ENCODE measurements at places on chromosomes 6 and 20.
A peak's percentile ranks its signal among the peaks of the same experiment; 100 is the strongest.

- no peak for DNase-seq
These were observed 171.6 kb downstream of the UBE3D start for GRCh38 chr6:82893889-82894652.

DNA sequence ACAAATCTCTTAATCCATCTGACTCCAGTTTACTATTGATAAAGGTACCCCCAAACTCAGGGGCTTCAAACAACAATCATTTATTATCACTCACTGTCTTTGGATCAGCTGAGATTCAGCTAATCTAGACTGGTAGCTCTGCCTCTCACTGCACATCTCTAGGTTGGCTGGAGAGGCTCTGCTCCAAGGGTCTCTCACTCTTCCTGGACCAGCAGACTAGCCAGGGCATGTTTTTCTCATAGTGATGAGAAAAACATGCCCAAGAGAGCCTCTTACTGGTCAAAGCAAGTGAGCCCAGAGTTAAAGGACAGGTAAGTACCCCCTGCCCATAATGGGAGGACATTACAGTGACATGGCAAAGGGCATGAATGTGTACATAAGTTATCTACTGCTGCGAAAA, 115.1 kb upstream of the BEND3 start:
- DNase-seq, result no peak

- DNase-seq, result no peak
These were observed 23.8 kb upstream of the BCAS1 start for GRCh38 chr20:54094268-54094580.

DNA sequence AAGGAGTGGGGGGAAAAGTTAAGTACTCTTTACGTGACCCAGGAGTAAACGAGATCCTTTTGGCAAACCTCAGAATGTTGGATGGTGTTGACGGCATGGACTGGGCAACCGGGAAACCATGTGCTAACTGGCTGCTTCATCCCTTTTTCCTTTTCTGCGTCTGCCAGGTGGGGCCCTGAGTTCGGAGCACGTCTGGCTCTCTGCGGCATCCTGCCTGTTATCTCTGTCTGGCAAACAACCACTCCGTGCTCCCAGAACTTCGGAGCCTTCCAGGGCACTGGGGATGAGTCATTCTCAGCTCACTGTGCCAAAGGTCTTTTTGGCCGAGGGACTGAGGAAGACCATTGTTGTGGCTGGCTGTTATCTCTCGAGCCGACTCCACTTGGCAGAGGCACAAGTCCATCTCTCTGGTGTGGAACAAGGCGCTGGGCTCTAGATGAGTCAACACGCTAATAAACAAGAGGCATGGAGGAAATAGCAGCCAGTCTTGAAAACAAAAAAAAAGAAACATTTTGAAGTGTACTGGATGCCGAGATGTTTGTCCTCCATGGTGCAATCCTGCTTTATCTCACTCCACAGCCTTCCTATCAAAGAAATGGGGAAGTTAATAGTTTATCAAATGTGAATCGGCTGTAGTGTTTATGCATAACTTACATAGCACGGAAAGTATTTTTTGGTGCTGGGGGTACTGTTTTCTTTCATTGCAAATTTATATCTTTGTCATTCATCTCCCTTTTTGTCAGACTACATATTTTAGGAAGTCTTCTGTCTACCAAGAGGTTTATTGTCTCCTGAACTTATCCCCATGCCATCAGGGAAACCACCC, 64.6 kb upstream of the TXNDC5 start:
- DNase-seq, result no peak

GRCh38 chr6:155599561-155599960, 143.9 kb upstream of the NOX3 start:
- no peak for DNase-seq

- peak; percentile 52 for DNase-seq
These were observed 5.8 kb downstream of the C6orf132 start for GRCh38 chr6:42136508-42137193.

DNA sequence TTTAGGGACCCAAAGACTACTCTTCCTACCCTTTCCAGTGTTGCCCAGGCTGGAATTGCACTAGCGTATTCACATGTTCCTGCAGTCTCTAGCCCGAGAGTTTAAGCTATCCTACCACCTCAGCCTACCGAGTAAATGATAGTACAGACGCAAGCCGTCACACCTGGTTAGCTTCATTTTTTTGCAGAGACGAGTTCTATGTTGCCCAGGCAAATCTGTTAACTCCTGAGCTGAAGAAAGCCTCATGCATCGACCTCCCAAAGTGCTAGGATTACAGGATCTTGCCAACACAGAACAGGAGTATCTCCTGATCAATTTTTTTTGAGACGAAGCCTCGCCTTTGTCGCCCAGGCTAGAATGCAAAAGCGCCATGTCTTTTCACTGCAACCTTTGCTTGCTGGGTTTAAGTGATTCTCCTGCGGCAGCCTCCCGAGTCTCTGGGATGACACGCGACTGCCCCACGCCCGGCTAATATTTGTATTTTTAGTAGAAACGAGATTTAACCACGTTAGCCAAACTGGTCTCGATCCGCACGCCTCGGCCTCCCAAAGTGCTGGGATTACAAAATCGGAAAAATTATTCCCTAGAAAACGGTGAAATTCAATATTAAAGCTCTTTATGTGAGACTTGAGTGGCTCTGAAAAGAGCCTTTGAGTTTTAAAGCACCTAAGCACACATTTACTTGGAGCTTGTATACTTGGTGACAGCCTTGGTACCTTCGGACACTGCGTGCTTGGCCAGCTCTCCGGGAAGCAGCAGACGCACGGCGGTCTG, 128.5 kb downstream of the HFE start:
- DNase-seq, result peak; percentile 50

DNA sequence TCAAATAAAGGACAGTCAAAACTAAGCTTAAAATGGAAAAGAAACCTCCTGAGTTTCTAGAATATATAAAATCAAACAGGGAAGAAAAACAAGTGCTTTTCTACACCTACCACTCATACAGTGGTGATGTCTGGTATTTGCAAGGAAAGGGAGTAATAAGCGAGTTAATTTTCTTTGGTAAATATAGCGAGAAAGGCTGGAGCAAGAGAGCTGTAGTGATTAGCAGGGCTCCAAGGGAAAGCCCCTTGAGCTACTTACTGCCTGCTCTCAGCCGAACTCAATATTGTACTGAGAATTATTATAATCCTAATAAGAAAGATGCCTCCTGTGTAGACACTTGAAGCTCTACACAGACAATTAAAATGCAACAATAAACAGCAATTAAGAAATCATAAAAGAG, 296.3 kb downstream of the LAMA2 start:
- no peak for DNase-seq

DNA sequence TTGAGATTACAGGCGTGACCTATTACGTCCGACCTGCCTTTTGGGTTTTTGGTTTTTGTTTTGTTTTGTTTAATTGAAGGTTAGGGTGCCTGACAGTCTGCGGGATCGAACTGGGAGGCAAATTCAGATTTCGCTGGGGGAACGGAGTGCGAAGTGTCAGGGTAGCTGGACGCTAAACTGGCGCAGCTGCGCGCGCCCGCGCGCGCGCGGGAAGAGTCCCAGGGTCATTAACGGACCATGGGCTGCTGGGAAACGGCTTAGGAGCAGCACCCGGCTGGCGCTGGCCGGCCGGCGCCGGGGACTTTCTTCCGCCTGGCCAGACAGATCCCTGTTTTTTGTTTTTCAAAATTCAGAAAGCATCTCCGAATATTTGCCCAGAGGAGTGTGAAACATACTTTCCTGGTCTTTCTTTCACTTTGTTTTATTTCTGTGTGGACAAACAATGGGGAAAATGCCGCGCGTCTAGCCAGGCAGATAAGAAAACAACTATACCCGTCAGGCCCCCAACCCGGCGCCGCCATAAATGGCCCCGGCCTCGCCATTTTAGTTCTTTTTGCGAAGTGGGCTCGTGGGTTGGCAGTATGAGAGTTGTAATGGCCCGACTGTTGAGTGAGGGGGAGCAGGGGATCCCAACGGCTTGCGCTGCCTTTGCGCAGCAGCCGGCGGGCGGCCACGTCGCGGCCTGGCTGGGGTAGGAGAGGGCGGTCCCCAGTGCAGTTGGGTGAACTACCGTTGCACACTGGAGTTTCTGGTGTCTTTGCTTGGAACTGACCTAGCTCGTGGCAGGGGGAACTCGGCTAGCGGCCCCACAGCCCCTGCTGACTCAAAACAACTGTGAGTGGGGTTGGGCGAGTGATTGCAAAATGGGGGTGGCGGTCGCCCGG, 7.1 kb downstream of the HSPA1B start:
- peak; percentile 83 for DNase-seq

GRCh38 chr6:167717455-167717854, 109.3 kb upstream of the AFDN start:
- DNase-seq, result no peak

DNA sequence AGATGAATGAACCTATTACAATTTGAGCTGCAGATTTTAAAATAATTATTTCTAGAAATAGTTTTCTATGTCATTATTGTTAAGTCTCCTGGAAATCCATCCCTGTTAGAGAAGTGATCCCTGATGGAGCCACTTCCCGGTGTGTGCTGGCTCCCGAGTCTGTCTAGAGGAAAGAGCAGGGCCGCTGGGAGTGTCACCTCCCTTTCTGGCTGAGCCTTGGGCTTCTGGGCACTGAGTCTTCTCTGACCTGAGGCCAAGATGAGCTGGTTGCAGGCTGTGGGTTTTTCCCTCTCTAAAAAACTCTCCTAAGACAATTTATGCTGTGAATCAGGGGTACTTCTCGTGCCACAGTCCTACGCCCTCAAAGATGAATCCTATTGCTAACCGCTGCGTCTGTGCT, 28.8 kb upstream of the TCFL5 start:
- DNase-seq, result no peak

DNA sequence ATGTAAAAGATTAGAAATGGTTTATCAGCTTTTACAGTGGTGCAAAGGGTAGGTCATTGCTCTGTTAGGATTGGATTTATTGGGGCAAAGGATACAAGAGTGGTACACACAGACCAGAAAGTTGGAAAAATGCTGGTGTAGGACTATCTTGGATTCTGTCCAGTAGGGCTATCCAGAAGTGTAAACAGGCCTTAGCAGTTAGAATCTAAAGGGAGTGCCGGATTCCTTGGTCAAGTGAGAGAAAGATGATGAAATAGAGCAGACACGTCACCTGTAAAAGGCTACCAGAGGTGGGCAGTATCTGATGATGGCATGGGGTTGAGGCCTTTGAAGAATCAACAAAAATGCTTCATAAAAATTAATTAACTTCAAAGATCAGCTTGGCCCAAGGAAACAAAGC, 975.9 kb downstream of the KIF16B start:
- DNase-seq, result no peak

DNA sequence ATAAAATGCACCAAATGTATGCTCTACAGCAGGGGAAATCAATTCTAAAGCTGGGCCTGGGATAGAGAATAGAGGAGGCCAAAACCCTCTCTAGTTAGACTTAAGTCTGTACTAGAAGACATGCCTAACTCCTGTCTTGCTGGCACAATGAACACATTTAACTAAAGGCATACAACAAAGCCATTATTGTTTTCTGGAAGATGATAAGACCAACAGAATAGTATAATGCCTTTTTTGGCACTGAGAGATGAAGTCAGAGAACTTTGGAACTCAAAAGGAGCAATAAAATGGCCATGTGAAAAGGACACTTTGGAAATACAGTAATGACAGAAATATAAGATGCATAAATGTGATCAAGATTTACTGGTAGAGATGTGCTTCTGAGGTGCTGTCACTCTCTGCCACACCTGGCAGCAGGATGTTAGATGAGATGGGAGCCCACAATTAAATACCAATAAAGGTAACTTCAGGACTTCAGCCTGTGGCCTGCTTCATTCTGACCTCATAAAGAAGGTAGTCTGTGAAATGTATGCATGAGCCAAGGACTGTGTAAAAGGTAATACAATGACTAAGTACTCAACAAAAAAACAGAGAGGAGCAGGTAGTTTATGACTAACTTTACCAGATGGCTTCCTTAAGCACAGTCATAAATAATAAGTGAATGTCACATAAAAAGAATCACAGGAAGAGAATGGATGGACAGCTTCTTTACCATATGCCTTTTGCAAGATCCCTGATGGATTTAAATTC, 333.4 kb downstream of the BCKDHB start:
- DNase-seq, result no peak

GRCh38 chr20:11305406-11305805, 612.3 kb upstream of the BTBD3 start:
- no peak for DNase-seq

- DNase-seq, result no peak
These were observed 66.9 kb downstream of the ZBTB2 start for GRCh38 chr6:151324488-151324825.

DNA sequence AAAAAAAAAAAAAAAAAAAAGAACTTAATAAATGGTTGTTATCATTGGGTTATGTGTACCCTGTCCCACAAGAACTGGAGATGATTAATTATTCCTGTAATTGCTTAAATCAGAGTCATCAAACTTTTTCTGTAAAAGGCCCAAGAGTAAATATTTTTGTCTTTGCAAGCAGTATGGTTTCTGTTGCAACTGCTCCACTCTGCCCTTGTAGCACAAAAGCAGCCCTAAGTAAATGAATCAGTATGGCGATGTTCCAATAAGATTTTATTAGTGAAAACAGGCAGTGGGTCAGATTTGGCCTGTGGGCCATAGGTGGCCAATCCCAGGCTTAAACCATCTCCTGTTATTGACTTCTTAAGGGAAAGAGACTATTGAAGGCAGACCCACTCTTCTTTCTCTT, 252.7 kb downstream of the TSHZ2 start:
- no peak for DNase-seq

DNA sequence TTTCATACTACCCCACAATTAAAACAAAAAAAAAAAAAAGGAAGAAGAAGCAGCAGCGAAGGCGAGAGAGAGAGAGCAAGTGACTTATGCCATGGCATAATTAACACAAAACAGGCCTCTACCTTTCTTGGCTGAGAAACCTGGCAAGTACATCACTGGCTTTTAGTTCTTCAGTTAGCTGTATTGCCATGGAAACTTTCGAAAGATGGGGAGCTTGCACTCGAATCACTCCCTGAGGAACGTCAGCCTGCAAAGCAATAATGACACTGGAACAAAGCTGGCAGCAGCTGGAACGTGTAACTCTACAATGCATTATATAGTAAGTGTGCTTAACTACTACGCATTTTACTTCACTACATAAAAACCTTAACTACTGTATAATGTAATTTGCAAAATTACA, 126.1 kb downstream of the ARHGAP18 start:
- DNase-seq, result no peak

GRCh38 chr20:2748551-2749342, 51.7 kb downstream of the CPXM1 start:
- DNase-seq, result no peak

GRCh38 chr6:113480616-113481015, 376.5 kb upstream of the MARCKS start:
- no peak for DNase-seq

- no peak for DNase-seq
These were observed 52.7 kb upstream of the STX16 start for GRCh38 chr20:58598211-58599015.

- no peak for DNase-seq
These were observed 217.5 kb downstream of the TINAG start for GRCh38 chr6:54525731-54526130.

DNA sequence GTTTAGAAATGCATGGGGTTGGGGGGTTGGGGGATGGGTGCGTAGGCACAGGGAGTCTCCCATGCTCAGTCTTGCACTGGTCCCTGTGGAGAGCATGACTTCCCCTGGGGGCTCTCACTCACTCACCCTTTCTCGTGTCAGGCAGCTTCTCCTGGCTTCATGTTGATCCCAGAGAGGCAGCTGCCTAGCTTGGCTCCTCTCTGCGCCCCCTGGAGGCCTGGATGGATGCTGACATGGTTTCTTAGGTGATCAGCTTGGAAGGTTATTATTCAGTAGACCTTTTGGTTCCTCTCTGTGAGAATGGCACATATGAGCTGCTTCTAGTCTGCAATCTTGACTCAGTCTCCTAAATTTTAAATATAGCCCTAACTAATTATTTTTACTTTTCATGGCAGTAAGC, 109.3 kb upstream of the FAM83B start:
- no peak for DNase-seq

GRCh38 chr20:44087857-44088120, 99.2 kb downstream of the JPH2 start:
- DNase-seq, result no peak
